ENCODE measurements at places on chromosomes 1 and 21.

DNA sequence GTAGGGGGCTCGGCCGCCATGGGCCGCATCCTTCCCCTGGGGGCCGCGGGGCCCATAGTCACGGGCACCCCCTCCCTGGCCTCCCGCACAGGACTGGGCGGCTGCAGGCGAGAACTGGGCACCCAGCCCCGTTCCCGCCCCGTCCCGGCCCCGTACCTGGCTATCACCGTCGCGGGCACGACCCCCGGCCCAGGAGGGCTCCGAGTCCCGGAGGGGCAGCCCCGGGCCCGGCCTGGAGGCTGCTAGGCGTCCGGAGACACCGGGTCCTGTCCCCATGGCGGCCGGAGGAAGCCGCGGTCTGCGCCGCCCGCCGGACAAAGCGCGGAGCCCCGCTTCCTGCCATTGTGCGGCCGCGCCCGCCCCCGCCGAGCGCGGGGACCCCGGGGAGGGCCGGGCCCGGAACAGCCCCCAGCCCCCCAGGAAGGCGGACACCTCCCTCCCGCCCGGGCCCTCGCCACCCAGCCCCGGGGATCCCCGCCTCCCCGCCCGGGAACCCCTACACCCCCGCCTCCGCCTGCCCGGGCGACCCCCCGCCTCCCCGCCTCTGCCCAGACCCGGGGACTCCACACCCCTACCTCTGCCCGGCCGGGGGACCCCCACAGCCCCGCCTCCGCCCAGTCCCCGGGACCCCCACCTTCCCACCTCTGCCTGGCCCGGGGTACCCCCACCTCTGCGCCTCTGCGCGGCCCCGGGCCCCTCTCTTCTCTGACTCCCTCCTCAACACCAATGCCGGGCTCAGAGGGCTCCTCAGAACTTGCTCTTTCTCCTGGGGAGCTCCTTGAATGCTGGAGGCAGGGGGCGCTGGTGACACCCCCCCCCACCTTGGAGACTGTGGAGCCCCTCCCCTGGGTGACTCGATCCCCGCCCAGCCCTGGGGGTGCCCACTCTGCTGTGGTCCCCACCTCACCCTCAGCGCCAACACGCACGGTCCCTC lies 6.0 kb downstream of the PLEKHG5 start:
- no peak for DNase-seq

- no peak for DNase-seq
Observed at GRCh38 chr1:208603721-208604120, 359.5 kb upstream of the PLXNA2 start.

GRCh38 chr1:25793585-25794170 lies 6.3 kb upstream of the SELENON start:
- DNase-seq = no peak

- DNase-seq = no peak
Observed at GRCh38 chr1:205037539-205037938, 5.5 kb upstream of the CNTN2 start.

GRCh38 chr1:245690156-245690690 lies 535.4 kb downstream of the KIF26B start:
- DNase-seq = no peak
